Activated B cell treated with CpG ODN at 0.5 μM for 24 hours (primary cell): ENCODE measurements at places on chromosomes 2 and 18.

- DNase-seq: no peak
These were observed 6.9 kb upstream of the KIF3C start for GRCh38 chr2:25989154-25989553.

DNA sequence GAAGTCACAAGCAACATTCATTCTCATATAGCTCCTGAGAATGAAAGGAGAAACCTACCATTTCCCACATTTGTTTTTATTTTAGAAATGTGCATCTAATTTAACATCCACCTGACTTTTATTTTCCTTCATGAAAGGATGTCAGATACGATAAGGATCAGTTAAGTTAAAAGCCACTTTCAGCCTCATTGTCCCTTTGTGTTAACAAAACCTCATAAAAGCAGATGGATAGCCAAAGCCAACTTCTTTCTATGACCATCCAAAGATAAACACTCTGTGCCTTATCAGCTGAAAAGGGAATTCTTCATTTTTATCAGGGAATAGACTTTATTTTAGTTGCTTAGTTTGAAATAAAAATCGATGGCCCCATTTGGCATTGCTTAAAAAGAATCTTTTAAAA, 25.7 kb upstream of the RIT2 start:
- no peak for DNase-seq

DNA sequence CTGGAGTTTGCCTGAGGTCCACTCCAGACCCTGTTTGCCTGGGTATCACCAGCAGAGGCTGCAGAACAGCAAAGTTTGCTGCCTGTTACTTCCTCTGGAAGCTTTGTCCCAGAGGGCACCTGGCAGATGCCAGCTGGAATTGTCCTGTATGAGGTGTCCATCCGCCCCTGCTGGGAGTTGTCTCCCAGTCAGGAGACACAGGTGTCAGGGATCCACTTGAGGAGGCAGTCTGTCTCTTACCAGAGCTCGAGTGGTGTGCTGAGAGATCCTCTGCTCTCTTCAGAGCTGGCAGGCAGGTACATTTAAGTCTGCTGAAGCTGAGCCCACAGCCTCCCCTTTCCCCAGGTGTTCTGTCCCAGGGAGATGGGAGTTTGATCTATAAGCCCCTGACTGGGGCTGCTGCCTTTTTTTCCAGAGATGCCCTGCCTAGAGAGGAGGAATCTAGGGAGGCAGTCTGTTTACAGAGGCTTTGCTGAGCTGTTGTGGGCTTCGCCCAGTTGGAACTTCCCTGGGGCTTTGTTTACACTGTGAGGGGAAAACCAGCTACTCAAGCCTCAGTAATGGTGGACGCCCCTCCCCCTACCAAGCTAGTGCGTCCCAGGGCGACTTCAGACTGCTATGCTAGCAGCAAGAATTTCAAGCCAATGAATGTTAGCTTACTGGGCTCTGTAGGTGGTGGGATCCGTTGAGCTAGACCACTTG, 34.7 kb downstream of the TFPI start:
- no peak for DNase-seq

DNA sequence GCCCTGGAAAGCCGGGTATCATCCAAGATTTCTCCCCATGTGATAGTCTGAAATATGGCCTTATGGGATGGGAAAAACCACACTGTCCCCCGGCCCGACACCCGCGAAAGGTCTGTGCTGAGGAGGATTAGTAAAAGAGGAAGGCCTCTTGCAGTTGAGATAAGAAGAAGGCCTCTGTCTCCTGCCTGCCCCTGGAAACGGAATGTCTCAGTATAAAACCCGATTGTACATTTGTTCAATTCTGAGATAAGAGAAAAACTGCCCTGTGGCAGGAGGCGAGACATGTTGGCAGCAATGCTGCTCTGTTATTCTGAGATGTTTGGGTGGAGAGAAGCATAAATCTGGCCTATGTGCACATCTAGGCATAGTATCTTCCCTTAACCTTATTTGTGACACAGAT, 26.8 kb downstream of the RUFY4 start:
- no peak for DNase-seq

- no peak for DNase-seq
These were observed 154.1 kb upstream of the ZNF804A start for GRCh38 chr2:184444217-184444616.

DNA sequence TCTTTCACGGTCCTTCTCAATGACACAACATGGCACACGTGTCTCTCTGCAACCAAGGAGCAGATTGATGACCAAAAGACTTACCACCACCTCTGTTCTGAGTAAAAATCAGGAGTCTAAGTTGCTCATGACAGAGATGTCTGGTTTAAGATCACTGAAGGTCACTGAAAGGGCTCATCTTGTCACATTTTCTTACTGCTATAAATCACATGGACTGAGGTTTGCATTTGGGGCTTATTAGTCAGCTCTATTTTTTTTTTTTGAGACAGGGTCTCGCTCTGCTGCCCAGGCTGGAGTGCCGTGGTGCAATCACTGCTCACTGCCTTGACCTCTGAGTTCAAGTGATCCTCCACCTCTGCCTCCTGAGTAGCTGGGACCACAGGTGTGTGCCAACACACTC, 19.4 kb downstream of the CFLAR start:
- DNase-seq: no peak

DNA sequence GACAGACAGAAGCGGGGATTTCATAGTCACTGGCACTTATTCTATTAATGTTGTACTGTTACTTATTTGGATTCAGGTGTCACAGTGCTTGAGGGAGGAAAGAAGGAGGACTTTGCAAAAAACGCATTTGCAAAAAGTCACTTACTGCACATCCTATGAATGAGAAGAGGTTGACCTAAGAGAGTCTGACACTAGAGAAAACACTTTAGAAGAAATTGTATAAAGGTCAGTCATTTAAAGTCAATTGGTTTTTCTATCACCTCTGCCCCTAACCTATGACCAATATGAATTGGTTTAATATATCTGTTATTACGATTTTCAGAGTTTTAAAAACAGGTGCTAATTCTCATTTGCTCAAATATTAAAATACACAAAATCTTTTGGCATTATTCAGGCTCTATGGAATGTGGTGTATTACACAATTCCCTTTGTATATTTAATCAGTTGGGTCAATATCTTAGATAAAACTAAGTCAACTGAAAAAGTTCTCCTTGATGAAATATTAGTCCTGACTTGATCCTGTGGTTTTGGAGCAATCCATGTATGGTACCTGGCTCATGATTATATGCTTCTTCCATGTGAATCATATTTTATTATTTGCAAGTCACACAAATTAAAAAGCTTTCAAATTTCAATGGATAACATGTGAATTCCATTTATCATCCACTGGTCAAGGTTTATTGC, 157.4 kb downstream of the CDH2 start:
- no peak for DNase-seq

DNA sequence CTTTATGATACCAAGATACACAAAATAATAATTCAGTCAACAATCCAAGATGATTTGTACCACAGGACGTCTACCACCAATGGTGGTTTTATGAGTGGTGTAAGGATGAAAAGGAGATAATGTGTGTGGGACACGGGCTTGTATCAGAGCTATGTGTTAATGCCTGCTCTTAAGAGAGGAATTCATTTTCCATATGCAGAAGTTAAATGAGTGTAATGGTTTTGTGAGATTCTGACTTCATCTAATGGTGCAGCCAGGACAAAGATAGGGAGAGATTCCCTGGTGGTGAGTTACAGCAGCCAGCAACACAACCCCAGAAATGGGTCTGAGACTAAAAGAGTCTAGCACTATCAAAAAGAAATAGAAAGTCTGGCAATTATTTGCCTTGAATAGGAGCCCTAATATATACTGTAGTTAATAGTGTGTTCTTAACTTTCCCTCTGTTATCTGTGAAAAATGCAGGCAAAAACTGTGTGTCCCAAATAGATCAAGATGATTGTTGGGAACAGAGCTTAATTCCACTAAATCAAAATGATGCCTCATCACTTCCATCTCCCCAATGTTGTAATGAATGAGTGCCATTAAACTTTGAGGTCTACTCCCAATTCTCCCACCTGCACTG, 455.0 kb upstream of the TCF4 start:
- no peak for DNase-seq

DNA sequence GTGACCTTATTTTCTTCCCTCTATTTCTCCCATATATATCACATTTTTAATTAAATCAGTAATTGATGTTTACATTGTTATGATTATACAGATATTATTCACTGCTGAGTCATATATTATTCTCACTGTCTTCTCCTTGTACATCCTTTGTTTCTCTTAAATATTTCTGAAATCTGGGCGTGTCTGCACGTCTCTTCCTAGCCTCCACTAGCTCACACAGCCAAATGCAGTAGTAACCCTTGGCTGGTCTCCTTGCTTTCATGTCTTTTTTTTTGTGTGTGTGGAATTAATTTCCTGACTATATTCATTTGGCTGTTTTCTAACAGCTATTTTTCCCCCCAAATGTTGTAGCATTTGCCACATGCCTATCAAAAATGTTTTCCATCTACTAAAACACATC, 15.8 kb downstream of the CCNYL1 start:
- DNase-seq: no peak

DNA sequence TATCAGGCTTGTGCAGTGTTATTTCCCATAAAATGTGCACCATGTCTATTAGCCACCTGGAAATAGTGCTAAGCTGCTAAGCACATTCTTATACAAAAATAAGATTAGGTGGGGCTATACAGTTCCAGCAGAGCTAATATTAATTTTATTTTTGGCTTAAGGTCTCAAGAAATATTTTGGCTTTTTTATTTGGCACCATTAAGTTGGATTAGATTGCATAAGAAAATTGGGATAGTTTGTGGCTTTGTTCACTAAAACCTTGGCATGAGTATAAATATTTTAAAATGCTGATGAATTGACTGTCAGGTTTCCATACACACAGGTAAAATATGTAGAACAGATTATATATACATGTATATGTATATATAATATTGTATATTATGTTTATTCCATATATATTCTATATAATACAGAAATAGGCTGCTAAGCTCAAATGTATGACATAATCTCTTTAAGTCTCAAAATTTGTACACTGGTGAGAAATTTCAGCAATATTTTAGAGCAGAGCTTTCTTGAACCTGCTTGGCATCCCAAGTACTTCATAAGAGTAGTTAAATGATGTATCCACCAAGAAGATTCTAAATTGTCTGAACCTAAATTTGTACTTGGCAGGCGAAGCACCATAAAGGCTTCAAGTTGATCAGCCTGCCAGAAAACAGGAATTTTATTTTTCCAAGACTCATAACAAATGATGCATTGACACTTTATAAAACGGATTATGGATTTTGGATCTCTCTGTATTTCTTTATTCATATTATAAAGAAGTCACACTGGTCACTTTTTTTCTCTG, 32.6 kb downstream of the CCDC102B start:
- no peak for DNase-seq

DNA sequence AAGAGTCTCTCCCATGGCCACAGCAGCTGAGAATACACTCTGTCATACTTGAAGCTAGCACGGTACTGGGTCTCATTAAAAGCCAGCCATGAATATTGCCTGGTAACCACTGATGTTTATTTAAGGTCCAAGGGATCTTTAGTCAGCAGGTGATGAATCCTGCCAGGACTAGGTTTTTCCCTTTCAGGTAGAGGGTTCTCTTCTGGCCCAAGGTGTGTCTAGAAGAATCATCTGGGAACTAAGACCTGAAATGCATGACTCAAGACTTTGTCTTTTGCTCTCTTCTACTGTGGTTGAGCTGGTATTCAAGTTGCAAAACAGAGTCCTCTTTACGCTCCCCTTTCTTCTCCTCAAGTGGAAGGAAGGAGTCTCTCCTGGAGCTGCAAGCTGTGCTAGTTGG, 400.5 kb upstream of the FSIP2 start:
- DNase-seq: no peak

DNA sequence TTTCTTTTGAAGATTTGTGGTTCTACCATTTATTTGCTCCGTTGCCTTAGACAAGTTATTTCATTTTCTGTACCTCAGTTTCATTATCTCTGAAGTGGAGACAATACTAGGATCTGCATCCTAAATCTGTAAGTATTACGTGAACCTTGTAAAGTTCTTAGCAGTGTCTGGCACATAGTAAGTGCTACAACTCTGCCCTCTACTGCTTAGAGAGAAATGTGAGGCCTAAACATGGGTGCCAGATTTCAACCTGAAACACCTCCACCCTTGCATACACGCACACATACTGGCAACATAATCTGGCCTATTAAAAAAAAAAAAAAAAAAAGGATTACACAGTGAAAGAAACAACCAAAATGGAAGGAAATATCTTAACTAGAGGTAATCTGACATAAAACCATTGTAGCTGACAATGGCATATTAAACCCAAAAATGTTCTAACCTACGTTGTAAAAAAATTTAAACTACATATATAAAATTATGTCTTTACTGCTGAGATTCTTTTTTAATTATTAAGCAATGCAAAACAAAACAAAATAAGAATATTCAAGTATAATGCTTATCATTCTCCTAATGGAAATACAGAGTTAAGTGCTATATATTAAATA, 132.6 kb downstream of the MAP2 start:
- no peak for DNase-seq

DNA sequence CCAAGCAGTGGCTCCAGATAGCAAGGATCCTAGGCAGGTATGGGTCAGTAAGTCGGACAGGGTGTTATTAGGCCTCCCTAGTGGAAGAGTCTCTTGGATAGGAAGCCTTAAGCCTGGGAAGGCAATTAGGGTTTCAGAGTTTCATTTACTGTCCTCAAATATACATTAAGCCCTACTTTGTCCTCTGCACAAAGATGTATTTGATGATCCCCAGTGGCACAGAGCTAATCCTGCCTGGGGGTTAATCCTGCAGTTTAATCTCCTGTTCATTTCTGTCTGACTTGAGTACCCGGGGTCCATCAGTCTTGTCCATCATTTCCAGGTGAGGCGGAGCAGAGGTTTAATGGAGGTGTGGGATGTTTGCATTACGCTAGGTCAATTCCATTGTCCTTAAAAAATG, 62.0 kb downstream of the MTCL1 start:
- no peak for DNase-seq

DNA sequence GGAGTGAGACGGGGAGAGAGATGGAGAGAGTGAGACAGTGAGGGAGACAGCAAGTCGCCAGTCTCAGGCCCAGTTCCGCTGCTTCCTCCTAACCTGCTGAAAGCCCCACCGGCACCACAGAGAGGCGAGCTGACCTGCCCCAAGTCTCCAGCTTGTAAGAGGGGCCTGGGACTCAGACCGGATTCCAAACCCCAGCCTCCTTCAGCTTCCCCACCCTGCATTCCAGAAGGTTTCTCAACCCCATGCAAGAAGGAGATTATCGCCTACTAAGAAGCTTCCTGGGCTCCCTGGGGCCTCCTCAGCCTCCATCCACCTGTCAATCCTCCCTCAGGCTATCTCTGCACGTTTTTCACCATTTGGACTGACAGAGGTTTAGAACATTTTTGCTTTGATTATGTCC, 173.1 kb upstream of the RAB6C start:
- no peak for DNase-seq

DNA sequence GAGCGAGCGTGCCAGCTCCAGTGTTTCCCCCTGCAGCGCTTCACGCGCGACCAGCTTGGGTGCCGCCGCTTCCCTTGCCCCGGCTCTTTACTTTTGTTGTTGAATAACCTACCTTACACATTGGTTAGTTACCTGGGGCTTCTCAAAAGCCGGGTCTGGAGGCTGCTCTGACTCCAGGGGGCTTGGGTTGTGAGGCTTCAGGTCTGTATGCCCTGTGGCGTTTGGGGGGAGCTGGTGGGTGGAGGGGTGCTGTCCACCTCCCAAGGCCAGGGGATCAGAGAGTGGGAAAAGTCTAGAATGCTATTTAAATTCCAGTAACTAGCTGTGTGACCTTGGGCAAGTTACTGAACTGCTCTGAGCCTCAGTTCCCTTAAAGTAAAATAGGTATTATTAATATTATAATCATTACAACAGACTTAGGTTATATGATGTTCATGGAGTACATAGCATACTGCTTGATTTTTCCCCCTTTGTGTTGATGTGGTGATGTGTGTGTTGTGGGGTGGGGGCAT, 770 bp downstream of the LYPD6B start:
- no peak for DNase-seq
